ENCODE measurements at places on chromosomes 13 and 19.

- DNase-seq, result no peak
Observed at GRCh38 chr13:98658131-98658530, 81.2 kb upstream of the STK24 start.

DNA sequence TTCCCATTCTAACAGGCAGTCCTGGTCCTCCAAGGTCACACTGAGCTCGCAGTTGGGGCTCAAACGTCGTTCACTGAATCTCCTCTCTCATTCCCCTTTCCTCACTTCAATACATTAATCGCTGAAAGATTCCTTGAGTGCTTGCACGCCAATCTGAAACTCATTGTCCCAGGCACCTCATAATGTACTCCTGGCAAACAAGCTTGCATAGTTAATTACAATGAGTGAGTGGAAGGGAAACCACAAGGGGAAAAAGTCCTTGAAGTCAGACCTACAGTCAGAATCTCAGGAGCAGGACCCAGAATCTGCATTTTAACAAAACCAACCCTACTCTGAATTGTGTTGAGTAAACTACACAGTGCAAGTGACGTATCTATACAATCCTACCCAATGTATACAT lies 86.9 kb downstream of the CRYL1 start:
- no peak for DNase-seq

DNA sequence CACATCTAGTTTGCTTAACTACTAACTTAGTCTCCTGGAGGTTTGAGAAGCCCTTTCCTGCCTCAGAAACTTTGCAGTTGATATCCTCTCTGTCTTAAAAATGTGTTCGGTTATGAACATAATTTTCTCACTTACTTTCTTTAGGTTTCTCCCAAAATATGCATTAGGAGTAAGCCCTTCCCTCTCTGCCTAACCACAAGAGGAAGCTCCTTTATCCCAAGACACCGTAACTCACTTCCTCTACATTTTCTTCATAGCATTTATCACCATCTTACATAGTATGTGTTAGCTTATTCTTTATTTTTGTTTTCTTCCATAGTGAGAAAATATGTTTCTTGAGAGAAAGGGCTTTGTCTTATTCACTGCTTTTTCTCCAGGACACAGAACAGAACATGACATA lies 952.5 kb upstream of the ATXN8OS start:
- no peak for DNase-seq

DNA sequence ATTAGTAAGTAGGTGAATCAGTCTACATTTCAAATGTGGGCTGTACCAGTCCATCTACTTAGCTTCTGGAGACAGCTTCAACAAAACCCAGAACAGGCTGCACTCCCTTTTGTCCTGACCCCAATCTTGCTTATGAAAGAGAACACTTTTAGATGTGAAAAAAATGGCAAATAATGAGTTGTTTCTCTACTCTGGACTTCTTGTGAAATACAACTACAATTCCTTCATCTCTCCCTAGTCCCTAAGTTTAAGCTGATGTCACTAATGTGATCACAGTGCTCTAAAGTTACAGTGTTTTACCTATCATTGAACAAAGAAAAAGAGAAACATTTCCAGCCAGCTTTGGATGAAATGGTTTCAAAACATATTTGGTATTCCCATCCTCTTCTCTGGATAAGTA lies 183.9 kb downstream of the LHFPL6 start:
- DNase-seq, result no peak

DNA sequence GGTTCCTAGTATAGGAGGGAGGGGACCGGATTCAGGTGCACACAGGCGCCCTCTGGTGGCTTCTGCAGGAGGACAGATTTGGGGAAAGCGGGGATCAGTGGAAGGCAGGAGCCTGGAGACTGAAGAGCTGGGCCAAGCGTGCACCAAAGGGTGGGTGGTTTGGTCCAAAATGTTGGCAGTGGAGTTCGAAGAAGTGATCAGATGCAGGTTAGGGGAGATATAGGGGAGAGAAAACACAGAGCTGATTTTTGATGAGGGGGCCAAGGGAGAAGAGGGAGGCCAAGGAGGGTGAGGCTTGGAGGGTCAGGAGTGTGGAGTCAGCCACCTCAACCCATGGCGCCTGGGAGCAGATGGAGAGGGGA lies 6.8 kb upstream of the CARM1 start:
- peak; percentile 70 for DNase-seq

DNA sequence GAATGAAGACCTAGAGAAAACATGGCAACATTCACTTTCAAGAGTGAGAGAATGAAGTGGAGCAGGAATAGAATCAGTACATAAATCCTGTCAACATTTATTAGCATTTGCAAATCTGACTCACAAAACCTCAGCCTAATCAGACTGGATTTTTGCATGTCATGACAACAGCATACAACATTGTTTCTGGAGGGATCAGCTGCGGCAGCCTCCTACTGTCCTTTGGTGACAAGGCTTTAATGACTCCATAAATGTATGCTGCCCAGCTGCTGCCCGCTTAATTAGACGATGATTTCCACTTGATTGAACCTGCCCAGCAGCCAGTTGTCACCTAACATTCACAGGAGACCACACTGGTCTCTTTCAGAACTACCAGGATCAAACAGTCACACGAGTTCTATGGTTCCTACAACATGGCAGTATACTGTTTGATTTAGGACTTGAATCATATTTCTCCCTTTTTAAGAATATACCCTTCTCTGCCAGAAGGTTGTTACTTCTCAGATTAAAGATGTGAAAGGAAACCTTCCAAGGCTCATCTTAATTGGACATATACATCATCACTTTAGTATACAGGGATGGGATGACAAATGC lies 9.3 kb downstream of the EBPL start:
- no peak for DNase-seq

DNA sequence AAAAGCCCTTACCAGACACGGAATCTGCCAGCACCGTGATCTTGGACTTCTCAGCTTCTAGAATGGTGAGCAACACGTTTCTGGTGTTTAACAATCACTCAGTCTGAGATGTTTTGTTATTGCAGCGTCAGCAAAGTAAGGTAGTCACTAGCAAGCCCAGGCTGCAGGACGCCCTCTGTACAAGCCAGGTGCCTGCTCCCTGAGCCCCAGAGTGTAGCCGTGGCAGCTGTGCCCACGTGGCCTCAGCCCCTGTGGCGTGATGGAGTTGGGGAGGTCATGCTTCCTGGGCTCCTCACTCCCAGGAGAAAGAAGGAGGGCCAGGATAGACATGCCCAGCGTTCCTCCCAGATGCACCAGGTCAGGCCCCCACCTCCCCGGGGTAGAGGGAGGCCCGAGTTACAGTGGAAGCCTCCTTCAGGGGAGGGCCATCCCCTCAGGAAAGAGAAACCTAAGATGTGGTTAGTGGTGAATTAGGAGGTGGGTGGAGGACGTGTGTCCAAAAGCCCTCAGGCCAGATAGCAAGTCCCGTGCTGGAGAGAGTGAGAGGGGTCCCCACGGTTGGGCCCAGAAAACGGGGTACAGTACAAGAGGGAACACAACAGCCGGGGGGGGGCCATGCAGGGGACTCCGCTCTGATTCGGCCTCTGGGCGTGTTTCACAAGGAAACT lies 169.6 kb upstream of the SOX1 start:
- no peak for DNase-seq

DNA sequence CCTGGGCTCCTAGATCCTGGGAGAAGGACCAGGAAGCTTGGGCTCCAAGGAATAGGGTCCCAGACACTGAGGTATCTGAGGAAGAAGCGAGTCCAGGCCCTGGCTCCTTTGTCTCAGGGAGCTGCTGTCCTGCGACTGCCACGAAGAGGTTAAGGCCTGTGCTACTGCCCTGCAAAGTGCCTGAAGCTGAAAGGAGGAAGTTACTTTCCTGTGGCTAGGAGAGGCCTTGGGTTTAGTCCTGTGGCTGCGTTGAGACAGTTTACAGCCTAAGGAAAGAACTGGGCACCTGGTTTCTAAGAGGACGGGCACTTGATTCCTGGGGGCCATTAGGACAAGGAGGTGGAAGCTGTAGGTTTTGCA lies 2.8 kb downstream of the MYADM start:
- no peak for DNase-seq

DNA sequence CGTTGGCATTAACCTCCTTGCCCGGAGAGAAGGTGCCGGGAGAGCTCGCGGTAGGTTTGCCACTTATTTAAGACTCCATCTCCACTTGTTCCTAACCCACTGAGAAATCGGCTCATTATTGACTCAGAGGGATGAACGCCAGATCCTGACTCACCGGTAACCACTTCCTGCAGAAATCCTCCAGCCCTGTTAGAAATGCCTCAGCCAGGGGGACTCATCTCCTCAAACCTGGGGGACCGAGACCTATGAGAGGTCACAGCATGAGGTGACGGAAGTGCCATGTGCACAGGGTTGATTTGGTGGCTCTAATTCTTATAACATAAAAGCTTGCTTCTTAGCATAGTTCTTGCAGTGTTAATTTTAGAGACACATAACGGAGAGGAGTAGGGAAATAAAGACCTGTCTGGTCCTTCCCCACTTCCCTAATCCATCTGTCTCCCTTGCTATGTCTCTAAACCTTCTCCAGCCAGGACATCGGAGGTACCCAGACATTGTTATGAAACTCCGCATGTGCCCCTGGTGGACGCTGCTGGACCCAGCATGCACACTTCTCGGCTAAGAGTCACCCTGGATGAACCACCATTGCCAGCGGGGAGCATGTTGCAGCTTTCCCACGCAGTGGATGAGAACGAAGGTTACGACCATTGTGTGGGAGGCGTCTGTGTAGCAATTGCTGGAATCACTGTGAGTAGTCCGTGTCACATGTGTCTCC lies 158.9 kb downstream of the EFNB2 start:
- DNase-seq, result no peak

- DNase-seq, result no peak
Observed at GRCh38 chr13:104310861-104311260, 1244.6 kb upstream of the SLC10A2 start.
